Kidney epithelial cell (primary cell): ENCODE measurements at places on chromosomes 3 and 15.

DNA sequence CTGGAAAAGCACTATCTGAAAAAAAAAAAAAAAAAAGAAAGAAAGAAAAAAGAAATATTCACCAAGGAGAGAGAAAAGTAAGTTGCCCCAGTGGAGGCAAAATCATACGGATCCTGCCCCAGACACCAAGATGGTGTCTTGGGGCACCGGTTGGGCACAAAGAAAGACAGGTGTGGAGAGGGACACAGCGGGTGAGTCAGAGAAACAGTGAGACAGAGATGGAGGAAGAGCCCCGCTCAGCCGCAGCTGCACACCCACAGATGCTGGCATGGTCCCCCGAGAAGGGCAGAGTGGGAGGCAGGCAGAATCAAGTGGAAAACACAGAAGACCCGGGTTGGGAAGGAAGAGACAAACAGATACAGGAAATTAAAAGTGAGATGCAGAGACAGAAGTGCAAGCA is 129.7 kb upstream of the SMAD3 start:
- no peak for DNase-seq

GRCh38 chr3:169203631-169204550 is 459.6 kb downstream of the MECOM start:
- no peak for DNase-seq

DNA sequence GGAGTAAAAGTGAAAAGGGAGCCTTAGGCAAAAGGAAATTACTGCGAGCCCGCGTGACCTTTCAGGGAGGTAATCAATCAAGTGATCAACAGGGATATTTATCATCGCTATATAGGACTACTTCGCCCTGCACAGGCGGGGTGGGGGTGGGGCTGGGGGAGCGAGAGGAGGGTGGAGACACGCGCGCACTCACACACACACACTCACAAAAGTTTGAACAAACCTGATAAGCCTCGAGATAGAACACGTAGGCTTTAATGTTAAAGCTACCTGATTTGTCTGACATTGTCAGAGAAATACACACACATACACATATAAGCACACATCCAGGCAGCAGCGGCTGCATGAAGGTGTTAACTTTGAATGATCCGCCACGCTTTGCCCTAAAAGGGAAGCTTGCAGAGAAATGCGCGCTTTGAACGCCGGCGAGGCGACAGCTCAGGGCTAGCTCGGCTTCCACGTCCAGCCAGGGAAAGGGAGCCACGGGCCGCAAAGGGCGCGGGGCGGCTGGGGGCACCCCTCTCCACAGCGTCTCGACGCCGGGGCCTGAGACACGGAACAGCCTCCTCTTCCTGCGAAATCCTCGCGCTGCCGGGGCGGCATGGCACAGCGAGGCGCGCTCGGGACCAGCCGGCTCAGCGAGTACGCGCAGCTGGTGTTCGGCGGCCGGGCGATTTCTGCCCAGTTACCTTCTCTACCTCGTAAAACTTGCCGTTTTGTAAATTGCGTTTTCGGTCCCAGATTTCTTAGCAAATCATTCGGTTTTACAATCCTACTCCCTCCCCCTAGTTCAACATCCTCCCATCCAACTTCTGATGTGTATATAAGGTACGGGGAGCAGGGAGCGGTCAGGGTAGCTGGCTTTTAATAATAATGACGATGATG is 4.8 kb upstream of the MECOM start:
- no peak for DNase-seq

DNA sequence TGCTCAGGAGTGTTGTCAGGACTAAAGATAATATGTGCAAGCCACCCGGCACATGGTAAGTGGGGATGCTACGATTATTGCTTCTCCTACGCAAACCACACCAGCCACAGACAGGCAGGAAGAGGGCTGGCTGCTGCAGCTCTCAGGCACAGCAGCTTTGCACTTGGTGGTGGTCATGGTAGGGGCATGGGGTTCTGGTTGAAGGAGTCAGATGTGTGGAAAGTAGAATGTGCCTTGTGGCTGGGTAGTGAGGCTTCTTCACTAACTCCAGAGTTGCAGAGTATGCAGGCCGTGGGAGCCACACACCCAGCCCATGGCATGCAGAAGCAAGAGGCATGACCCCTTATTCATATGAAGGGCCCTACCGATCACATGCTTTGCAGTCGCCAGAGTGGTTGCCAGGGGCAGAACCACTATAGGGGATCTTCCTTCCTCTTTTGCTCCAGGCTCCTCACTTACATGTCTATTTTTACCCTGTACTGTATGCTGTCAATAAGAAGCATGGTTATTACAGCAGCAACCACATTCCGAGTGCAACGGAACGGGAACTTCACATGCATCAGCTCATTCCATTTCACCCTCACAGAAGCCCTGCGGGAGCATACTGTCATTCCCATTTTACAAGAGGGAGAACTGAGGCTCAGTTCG is 59.2 kb upstream of the HERC1 start:
- DNase-seq, result no peak

DNA sequence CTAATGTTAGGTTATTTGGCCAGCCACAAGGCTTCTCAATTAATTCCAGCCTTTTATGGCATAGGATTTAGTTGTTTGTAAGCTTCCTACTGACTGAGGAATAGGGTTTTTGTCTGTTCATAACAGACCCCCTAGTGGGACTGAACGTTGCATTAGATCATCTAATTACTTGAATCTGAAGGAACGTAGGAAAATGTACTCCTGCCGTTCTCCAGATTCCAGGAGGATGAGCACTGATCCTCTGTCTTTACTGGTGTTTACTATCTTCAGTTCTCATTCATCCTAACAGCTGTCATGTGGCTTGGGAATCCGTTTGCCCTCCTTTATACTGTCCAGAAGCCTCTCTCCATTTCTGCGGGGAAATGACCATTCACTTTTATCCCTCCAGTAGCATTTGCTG is 52.7 kb downstream of the RAD54L2 start:
- DNase-seq, result no peak

- no peak for DNase-seq
Observed at GRCh38 chr3:56089739-56090138, 378.5 kb downstream of the ERC2 start.

GRCh38 chr3:106783231-106783630 is 594.0 kb upstream of the CCDC54 start:
- no peak for DNase-seq

DNA sequence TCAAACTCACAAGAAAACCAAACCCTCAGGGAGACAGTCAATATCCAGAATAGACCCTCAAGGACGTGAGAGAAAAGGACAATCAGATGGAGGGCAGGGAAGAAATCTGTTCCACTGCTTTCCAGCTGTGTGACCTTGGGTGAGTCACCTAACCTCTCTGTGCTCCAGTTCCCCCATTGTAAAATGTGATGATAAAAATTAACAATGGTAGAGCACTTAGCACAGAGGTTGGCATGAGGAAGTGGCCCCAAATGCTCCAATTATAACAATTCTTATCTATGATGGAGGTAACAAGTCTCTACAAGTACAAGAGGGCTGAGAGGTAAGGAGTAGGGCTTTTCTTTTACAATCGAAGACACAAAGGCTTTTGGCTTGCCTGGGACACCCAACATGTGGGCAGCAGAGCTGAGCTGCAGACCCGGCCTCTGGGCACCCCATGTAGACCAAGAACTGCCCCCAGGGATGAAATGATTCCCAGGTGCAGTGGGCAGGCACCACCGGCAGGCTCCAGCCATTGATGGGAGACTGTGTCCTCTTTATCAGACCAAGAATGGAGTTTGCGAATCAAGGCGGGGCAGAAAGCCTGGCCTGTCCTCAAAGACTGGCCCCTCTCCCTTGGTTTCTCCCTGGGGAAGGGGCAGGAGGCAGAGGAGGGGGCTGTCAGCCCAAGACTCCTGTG is 22.0 kb downstream of the WNT7A start:
- DNase-seq, result no peak

DNA sequence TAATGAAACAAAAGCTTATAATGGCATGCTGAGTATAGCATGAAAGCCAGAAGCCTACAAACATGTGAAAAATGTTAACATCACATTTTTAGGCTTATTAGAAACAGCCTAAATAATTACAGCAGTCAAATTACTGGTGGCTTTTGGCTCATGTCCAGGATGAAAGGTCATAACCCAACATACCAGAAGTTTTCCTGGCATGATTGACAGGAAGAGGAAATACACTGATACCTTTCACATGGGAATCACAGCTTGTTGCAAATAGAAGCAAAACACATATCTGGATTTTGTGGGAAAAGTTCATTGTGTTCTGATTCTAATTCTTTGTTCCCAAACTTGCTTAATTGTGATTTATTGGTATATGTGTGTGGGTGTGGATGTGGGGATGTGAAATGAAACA is 393.5 kb upstream of the ARRDC4 start:
- DNase-seq, result no peak

DNA sequence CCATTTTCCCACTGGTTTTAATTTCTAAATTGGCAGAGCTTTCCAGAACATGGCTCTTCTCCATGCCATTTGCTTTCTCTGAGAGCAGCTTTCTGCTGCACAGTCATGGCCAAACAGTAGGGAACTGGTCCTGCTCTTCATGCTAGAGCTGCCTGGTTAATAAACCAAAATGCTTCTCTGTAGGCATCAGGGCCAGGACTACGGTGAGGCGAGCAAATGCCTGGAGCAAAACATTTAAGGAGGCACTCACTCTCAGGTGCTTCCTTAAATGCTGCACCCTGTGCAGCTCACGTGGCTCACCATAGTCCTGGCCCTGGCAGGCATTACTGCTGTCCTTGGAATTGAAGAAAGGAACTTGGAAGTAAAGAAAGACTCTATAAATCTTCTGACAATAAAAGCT is 48.5 kb upstream of the PPP2R3A start:
- DNase-seq, result no peak

- no peak for DNase-seq
Observed at GRCh38 chr15:81163961-81164800, 30.1 kb downstream of the CFAP161 start.

- no peak for DNase-seq
Observed at GRCh38 chr15:86892774-86893449, 813.2 kb downstream of the AGBL1 start.

DNA sequence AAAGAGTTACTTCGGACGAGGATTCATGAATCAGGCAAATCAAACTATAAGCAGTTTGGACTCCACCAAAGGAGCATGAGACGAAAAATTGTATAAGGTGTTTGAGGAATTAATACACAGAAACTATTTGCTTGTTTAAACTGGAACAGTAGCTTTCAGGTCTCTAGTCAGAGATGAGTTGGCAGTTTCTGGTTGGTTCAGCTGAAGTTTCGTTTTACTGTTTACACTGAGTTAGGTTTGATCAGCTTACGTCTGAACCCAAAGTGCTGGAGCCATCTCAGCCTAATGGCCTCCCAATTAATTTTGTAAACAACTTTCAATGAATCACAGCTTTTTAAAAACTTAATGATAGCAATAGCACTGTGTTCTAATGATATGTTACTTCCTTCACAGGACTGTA is 703.7 kb downstream of the NLGN1 start:
- no peak for DNase-seq

DNA sequence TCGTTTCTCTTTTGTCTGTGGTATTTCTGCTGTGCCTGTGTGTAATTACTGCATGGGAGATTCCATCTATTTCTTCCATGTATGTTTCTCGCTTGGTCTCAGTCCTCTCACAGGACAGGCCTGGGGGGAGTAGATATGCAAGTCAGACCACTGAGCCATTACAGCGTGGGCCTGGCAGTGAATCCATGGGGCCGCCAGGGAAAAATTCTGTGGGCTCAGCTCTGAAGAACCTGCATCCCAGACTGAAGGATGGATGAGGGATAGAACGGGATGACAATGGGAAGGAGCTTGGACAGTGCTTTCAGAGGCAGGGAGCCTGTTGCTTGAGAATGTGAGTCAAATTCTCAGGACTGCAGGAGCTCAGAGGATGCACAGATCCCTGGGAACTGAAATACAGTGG is 24.8 kb downstream of the GRAMD2A start:
- no peak for DNase-seq

GRCh38 chr3:38404286-38404685 is 49.4 kb upstream of the ACVR2B start:
- no peak for DNase-seq

- DNase-seq, result no peak
Observed at GRCh38 chr3:41276191-41276590, 76.9 kb downstream of the CTNNB1 start.

DNA sequence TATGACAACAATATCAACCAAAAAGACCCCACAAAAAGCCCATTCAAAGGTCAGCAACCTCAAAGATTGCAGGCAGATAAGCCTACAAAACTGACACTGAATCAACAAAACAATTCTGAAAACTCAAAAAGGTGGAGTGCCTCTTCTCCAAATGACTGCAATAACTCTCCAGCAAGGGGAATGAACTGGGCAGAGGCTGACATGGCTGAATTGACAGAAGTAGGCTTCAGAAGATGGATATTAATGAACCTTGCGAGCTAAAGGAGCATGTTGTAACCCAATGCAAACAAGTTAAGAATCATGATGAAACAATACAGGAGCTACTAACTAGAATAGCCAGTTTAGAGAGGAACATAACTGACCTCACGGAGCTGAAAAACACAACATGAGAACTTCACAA is 20.4 kb upstream of the SLC25A38 start:
- no peak for DNase-seq

DNA sequence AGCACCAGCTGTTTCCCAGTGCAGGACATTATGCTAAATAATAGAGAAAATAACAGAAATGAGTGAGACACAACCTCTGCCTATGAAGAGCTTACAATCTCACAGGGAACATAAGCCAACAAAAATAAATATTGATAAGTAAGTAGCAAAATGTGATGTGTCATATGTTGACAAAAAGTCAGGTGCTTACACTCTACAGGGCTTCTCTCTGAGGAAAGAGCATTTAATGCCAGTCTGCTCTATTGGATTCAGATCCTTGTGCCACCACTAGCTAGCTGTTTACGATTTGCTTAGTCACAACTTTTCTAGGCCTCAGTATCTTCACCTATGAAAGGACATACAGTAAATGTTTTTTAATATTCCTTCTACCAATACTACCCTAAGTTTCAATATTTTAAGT is 500.9 kb upstream of the NAALADL2 start:
- DNase-seq, result no peak

DNA sequence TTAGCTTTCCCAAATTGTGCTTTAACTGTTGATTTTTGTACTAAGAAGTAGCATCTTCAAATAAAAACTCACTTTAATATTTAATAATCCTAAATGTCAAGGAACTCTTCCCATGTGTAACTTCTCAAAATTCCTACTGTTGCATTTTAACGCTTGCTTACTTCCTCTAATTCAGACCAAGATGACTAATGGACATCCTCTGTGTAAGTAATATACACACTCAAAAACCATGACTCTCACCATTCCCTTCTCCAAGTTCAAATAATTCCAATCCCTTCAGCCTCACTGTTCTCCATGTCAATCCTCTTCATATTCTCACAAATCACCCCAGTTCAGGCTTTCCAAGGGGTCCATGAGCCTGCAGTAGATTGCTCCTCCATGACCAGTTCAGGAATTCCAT is 13.0 kb downstream of the MRPL46 start:
- DNase-seq, result no peak
